CD4-positive, CD25-positive, alpha-beta regulatory T cell (primary cell): ENCODE measurements at places on chromosomes 7 and 10. TPM values are rescaled to one million over a fixed set of nuclear protein-coding genes. Genes with fewer than 3 reads are reported as not detected.

DNA sequence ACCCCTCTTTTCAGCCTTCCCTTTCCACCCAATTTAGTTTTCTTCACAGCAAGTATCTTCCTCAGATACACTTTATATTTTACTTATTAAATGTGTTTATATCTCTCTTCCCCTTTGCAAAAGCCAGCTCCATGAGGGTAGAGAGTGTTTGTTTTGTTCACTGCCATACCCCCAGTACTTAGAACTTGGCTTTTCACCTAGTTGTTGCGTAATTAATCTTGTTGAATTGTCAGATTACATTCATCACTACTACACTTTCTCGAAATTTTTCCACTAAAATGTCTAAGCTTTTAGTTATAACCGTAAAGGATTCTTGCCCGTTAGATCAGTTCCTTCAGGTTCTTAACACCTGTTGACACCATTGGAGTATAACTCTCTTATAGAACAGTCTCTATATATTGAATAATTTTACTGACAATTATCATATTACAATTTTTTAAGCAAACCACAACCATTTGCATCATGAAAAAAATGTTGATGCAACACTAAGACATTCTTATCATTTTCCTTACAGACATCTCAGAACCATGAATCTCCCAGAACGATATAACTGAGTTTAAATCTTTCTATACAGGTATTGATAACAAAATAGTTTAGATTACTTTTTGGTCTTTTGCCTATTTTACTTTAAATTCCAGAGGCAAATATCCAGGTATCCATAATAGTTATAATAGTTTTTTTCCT is 29.9 kb downstream of the VWDE start:
- H3K27me3 ChIP-seq = no peaks in the 10 kb centered on the region
- H3K4me3 ChIP-seq = no peak overlapping the region

DNA sequence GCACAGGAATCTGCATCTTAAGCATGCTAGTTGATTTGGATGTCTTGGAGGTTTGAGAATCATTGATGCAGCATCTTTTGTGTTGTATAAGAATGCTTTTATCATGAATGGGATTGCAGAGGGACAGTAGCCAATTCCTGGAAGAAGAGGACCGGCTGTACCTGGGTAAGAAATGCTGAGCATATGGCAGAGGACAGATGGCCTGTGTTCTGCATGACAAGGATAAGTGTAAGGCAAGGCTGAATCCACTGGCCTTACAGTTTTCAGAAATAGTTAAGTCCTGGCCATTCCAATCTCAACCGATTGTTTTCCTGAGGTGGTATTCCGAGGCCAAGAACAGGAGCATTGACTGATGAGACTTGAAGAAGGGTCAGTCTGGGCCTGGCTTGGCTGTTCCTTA is 24.4 kb upstream of the KBTBD2 start:
- DNase-seq = no peak
- no peaks in the 10 kb centered on the region for H3K27me3 ChIP-seq
- H3K27ac ChIP-seq = no peak overlapping the region

GRCh38 chr7:51129527-51130472 is 186.8 kb downstream of the COBL start:
- H3K36me3 ChIP-seq = no peaks in the 10 kb centered on the region
- DNase-seq = no peak
- no peaks in the 10 kb centered on the region for H3K4me1 ChIP-seq
- H3K4me3 ChIP-seq = no peak overlapping the region
- no peak overlapping the region for H3K27ac ChIP-seq

GRCh38 chr10:580778-581177 is 108.7 kb downstream of the DIP2C start:
- no peaks in the 10 kb centered on the region for H3K36me3 ChIP-seq
- no peak for DNase-seq
- H3K27me3 ChIP-seq = no peaks in the 10 kb centered on the region
- H3K4me3 ChIP-seq = no peak overlapping the region
- no peaks in the 10 kb centered on the region for H3K4me1 ChIP-seq
- no peak overlapping the region for H3K27ac ChIP-seq

DNA sequence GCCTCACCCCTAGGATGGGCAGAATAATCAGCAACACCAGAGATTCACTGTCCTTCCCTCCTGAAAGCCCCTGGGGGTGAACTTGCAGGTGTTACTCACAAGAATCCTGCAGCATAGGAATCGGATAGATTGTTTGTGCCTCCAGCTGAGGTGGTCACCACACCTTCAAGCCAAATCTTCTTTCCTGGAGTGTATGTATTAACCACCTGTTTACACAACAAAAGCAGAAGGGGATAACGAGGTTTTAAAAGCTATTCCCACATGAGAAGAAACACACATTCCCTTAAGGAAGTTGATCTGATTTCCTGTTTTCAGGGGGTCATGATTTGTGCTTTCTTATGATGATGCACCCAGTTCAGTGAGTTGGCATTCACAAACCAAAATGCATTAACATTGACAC is 173.8 kb upstream of the HPS1 start:
- H3K4me1 ChIP-seq = no peaks in the 10 kb centered on the region
- no peak overlapping the region for H3K27ac ChIP-seq
- no peaks in the 10 kb centered on the region for H3K36me3 ChIP-seq
- DNase-seq = no peak

- H3K4me3 ChIP-seq = no peak overlapping the region
- H3K27me3 ChIP-seq = no peaks in the 10 kb centered on the region
- H3K27ac ChIP-seq = no peak overlapping the region
- no peaks in the 10 kb centered on the region for H3K4me1 ChIP-seq
These were observed 349.0 kb downstream of the TNS3 start for GRCh38 chr7:47232751-47233412.

DNA sequence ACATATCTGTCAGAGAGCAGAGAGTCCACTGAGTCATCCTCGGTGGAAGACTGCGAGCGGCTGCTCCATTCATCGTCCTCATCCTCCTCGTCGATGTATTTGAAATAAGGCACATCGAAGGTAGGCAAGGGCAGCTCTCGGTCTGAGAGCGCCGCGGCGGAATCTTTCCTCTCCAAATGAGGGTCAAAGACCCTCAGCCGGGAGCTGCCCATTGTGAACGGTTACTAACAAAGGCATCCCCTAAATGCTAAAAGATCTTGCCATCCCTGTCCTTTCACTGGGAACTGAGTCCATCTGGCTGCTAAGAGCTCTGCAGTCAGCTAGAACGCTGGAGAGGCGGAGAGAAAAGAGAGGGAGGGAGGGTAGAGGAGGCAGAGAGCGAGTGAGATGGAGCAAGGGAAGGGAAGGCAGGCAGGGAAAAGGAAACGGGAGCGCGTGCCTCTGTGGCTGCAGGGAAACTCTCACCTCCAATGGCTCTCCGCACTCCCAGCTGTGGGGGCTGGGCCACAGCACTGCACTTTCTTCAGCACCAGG is 163.4 kb downstream of the RAPGEF5 start:
- no peak for DNase-seq
- no peaks in the 10 kb centered on the region for H3K4me1 ChIP-seq
- peaks cover 1% of the 10 kb centered on the region for H3K27me3 ChIP-seq

- no peaks in the 10 kb centered on the region for H3K4me1 ChIP-seq
- DNase-seq = no peak
- no peaks in the 10 kb centered on the region for H3K27me3 ChIP-seq
- no peaks in the 10 kb centered on the region for H3K36me3 ChIP-seq
- H3K4me3 ChIP-seq = no peak overlapping the region
These were observed 185.6 kb downstream of the ANK3 start for GRCh38 chr10:60203993-60204618.

DNA sequence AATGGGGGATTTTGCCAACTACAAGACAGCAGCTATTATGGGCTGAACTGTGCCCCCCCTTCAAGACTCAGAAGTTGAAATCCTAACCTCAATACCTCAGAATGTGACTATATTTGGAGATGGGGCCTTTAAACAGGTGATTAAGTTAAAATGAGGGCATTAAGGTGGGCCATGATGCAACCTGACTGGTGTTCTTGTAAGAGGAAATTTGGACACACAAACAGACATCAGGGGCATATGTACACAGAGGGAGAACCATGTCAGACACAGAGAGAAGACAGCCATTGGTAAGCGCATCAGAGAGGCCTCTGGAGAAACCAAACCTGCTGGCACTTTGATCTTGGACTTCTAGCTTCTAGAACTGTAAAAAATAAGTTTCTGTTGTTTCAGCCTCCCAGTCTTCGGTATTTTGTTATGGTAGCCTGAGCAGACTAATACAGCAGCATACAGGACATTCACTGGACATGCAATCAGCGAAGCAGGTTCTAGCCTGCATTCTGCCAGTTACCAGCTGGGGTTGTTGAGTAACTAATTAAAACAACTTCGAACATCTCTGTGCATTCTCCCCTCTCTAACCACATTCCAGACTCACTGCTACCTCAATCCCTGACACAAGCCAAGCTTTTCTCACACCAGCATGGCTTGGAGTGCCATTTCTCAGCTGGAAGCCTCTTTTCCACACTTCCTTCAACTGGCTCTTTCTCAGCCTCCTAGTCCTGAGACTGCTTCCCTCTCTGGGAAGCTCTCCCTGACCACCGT is 141.4 kb downstream of the DOCK4 start:
- H3K27me3 ChIP-seq = no peaks in the 10 kb centered on the region
- H3K4me3 ChIP-seq = no peak overlapping the region
- no peak for DNase-seq
- no peaks in the 10 kb centered on the region for H3K36me3 ChIP-seq

GRCh38 chr7:22281481-22281880 is 75.5 kb downstream of the RAPGEF5 start:
- no peaks in the 10 kb centered on the region for H3K4me1 ChIP-seq
- H3K27ac ChIP-seq = no peak overlapping the region
- H3K27me3 ChIP-seq = no peaks in the 10 kb centered on the region

DNA sequence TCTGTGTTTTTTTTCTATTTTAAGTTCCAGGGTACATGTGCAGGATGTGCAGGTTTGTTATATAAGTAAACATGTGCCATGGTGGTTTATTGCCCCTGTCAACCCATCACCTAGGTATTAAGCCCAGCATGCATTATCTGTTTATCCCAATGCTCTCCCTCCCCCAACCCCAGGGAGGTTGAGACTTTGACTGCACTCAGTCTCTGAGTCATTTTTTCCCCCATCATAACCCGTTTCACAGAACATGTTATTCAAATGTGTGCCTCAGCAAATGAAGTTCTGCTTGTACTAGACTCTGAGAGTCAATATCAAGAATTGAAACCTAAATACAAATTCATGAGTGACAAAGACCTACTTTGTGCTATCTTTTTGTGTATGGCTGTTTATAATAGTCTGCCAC is 70.0 kb upstream of the CYP26C1 start:
- H3K4me1 ChIP-seq = no peaks in the 10 kb centered on the region
- H3K4me3 ChIP-seq = no peak overlapping the region

- no peaks in the 10 kb centered on the region for H3K36me3 ChIP-seq
- H3K4me3 ChIP-seq = no peak overlapping the region
- no peak overlapping the region for H3K27ac ChIP-seq
- no peaks in the 10 kb centered on the region for H3K4me1 ChIP-seq
These were observed 314.8 kb upstream of the GRM3 start for GRCh38 chr7:86328801-86329433.

DNA sequence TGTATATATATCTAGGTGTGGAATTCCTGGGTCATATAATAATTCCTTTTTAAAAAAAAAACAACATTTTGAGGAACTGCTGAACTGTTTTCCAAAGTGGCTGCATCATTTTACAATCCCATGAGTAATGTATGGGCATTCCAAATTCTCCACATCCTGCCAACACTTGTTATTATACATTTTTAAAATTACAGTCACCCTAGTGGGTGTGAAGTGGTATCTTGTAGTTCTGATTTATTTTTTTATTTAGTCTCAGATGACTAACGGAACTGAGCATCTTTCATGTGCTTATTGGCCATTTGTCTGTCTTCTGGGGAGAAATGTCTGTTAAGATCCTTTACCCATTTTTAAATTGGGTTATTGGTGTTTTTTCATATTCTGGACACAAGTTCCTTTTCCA is 12.0 kb upstream of the KLHL7 start:
- H3K27ac ChIP-seq = no peak overlapping the region
- no peaks in the 10 kb centered on the region for H3K27me3 ChIP-seq

- no peak overlapping the region for H3K4me3 ChIP-seq
- H3K36me3 ChIP-seq = no peaks in the 10 kb centered on the region
- H3K27me3 ChIP-seq = no peaks in the 10 kb centered on the region
These were observed 33.5 kb upstream of the DDC start for GRCh38 chr7:50598460-50599343.

DNA sequence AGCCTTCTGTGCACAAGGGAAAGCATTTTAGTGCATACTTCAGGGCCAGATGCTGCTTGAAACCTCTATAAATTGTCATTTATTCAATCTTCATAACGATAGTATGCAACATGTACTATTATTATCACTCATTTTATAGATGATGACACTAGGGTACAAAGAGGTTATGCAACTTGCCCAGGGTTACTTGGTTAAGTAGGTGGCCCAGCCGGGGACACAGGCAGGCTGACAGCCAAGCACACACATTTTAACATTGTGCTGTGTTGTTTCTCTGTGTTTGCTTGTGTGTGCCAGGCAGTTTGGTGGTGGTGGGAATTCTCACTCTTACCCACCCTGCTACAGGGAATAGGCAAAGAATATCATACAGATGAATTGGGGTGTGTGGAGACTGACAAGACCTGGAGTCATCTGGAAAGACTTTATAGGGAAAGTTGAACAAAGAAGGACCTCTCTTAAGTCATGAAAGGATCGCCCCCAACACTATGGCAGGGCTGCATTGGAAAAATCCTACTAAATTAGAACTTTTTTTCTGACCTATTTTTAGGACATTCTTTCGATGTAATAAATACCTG is 98.9 kb downstream of the MKX start:
- no peak for DNase-seq
- no peaks in the 10 kb centered on the region for H3K36me3 ChIP-seq
- H3K4me3 ChIP-seq = no peak overlapping the region
- H3K4me1 ChIP-seq = no peaks in the 10 kb centered on the region

DNA sequence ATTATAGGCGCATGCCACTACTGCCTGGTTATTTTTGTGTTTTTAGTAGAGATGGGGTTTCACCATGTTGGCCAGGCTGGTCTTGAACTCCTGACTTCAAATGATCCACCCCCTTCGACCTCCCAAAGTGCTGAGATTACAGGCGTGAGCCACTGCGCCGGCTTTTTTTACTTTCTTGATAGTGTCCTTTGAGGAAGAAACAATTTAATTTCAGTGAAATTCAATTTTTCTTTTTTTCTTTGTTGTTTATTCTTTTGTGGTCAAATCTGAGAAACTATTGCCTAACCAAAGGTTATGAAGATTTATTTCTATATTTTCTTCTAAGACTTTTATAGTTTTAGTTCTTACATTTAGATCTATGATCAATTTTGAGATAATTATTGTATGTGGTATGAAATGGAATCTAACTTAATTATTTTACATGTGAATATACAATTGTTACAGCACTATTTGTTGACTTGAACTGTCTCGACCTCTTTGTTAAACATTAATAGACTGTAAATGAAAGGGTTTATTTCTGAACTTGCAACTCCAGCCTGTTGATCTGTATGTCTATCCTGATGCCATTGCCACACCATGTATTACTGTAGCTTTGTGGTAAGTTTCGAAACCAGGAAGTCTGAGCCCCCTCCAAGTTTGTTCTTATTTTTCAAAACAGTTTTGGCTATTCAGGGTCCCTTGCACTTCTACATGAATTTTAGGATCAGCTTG is 19.8 kb upstream of the RASSF4 start:
- H3K4me1 ChIP-seq = no peaks in the 10 kb centered on the region
- no peak for DNase-seq
- H3K27me3 ChIP-seq = peaks cover 4% of the 10 kb centered on the region
- H3K36me3 ChIP-seq = no peaks in the 10 kb centered on the region

GRCh38 chr10:98246911-98247805 is 20.8 kb downstream of the LOXL4 start:
- H3K36me3 ChIP-seq = peaks cover 81% of the 10 kb centered on the region
- no peak overlapping the region for H3K4me3 ChIP-seq
- H3K27ac ChIP-seq = no peak overlapping the region

The PKD2L1 gene
- not detected for total RNA-seq

The ABCB1 gene
- 1.2 TPM for total RNA-seq

The RGR gene
- not detected for total RNA-seq

The NUDT5 gene
- 38.1 TPM for total RNA-seq

The PPP1R17 gene
- not detected for total RNA-seq

The GPR15LG gene
- total RNA-seq = not detected

The CALML3 gene
- total RNA-seq = not detected

The CALHM3 gene
- not detected for total RNA-seq

The SH2D4B gene
- 0.25 TPM for total RNA-seq
